ENCODE measurements at places on chromosomes 2 and 18.

GRCh38 chr2:212021947-212022346 lies 516.7 kb downstream of the ERBB4 start:
- DNase-seq, result peak; percentile 36

- DNase-seq, result peak; percentile 85
Measured at GRCh38 chr2:216695401-216695821, at the start of gene IGFBP5. IGFBP5 (minus strand) TSS chr2:216695549; CDS start chr2:216694775, 774 bp downstream.

DNA sequence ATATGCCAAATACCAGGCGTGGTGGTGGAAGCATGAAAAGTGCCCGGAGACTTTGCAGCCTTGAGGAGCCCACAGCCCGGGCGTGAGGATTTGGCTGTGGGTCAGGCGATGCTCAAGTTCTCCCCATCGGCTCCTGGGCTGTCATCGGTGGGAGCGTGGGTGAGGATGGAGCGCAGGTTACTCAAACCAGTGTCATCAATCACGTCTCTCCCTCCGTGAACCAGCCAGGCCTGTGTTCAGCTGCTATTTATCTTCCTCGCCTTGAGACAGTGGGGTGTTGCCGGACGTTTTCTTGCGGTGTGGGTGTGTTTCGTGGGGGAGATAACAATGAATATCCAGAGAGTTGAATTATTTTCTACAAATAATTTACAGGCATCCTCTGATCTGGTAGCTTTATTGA lies 317.6 kb downstream of the EIPR1 start:
- no peak for DNase-seq

DNA sequence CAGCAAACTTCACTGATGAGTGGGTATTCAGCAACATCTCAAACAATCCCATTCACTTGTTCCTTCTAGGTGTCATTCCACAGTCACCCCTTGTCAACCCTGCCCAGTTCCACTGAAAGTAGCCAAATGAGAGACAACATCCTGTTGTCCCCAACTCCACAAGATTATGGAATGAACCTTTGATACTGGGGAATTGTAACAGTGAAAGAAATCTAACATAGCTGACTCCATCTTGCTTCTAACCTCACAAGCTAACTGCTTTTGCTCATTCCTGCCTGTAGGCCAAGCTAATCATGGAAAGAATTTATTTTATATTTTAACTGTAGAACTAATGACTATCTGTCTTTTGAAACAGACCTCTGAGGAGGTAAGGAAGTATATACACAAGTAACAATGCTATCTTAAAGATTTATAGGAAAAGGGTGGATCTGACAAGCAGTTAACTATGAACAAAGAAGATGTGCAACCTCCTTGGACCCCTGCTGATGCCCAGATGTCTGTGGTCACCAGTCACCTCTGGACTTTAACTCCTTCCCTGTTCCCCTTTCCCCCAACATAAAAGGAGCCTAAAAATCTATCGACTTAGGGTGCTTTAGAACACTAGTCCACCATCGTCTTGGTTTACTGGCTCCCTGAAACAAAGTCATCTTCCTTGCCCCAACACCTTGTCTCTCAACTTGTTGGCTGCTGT lies 6.9 kb upstream of the ANXA4 start:
- DNase-seq, result no peak

DNA sequence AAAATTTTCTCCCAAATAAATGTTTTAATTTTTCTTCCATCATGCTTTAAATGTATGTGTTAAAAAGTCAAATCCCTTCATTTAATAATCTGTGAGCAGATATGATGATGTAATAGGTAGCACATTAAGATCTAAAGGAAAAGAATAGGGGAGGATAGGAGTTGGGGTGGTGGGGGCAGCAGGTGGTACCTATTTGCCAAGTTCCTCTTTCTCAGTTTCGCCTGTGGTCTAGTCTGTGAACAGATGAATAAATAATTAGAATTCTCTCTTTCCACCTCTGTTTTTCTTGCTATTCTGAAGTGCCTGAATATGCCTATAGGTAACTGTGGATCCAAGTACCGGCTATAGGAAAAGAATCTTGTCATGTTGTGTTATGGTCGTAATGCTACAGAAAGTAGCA lies 152.5 kb downstream of the NRXN1 start:
- DNase-seq, result no peak

DNA sequence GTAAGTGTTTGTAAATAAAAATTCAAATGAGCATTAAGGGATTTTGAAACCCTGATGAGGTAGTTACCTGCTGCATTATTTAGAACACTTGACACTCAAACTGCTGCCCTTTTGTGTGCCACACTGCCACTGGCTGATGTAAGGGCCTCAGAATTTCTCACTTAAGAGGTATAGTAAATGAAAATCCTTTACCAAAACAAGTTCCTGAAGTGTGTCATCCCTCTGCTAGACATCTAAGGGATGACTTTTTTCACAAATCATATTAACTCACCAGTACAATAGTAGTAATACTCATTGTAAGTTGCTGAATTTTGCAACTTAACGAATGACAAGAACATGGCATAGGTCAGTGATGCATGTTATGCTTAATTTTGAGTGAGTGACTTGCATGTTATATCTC lies 274.9 kb upstream of the UBE2E3 start:
- DNase-seq, result no peak

DNA sequence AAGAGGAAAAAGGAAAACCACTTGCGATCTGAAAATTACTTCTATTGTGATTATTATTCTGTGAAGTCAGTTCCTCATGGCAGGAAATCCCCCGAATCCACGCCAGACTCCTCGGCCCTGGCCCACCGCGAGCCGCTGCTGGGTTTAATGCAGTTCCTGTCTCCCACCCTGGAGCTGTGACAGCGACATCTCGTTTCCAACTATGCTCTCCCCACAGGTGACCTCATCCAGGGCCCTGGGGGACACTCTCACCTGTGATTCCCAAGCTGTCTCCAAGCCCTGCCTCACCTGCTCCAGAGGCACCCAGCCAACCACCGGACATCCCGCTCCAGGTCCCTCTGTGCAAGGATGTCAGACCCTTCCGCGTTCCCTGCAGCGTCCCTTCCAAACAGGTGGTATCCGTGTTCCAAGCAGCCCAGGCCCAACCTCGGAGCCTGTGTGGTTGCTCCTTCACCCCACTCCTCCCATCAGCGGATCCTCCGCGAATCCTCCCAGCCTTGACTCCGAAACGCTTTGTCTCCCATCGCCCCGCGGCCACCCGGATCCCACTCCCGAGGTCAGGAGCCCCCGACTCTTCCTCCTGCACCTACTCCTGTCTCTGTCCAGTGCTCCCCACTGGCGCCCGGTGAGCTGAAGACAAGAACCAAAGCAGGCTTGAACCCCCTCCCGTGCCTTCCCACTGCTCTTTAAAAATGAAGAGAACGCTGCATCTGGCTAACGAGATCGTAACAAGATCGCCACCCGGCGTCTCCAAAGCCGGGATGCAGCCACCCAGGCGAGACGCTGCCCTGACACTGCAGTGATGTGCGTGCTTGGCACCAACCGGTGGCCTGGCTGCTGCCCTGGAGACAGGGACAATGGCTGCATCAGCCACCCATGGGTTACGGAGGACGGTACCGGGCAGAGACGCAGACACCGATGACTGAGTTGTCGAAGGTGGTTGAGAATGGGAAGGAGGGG lies 96.5 kb downstream of the NDUFA10 start:
- no peak for DNase-seq

- DNase-seq, result peak; percentile 42
Measured at GRCh38 chr2:200319548-200320337, 13.2 kb downstream of the SPATS2L start.

GRCh38 chr2:16657671-16658070 lies 8.0 kb downstream of the CYRIA start:
- no peak for DNase-seq

- DNase-seq, result peak; percentile 56
Measured at GRCh38 chr2:164717000-164717803, 95.9 kb upstream of the GRB14 start.

DNA sequence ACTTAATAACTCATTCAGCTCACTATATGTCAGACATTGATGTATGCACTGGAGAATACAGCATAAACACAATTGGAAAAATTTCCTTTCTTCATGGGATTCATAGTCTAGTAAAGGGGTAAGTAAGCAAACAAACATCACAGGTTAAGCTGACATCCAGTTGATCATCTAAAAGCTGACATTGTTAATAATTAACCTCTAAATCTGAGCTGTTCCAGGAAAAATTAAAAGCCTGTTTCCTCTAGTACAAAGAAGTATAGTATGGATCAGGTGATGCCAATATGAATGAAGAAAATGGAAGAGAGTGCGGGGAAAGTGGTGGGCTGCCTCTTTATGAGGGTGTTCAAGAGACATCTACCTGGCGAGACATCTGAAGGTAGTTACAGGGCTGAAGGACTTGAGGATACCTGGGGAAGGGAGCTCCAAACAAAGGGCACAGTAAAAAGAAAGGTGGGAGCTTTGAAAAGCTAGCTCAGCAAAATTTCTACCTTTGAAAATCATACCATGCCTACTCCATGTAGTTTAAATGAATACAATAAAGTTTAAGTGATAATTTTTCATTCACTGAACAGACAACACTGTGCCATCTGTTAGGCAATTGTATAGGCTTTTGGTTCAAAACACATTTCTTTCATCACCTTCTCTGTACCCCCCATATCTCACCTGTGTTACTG lies 619.3 kb downstream of the TRIB2 start:
- no peak for DNase-seq

DNA sequence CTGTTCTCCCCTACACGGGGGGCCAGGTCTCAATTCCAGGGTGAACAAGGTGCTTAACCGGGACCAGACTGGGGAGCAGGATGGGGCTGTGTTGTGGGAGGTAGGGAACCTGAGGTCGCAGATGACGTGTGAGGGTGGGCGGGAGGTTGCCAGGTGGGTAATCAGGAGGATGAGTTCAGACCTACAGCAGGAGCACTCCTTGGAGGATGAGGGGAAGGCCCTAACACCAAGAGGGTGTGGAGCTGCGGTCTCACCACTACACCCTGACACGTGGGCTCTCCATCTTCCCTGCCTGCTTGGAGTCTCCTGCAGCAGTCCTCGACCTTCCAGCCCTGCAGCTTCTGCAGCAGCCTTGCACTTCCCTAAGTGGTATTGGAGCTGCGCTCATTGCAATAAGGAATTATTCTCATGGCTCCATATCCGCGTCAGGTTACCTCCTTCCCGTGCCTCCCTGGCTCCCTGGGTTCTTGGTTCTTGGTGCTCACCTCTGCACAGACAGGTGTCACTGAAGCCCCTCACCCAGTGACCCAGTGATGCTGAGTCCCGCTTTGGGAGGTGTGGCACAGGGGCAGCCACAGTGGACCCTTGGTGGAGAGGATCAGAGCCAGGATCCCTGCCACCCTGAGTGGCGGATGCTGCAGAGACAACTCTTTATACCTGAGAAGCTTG lies 15.5 kb downstream of the SH3BP4 start:
- DNase-seq, result no peak

DNA sequence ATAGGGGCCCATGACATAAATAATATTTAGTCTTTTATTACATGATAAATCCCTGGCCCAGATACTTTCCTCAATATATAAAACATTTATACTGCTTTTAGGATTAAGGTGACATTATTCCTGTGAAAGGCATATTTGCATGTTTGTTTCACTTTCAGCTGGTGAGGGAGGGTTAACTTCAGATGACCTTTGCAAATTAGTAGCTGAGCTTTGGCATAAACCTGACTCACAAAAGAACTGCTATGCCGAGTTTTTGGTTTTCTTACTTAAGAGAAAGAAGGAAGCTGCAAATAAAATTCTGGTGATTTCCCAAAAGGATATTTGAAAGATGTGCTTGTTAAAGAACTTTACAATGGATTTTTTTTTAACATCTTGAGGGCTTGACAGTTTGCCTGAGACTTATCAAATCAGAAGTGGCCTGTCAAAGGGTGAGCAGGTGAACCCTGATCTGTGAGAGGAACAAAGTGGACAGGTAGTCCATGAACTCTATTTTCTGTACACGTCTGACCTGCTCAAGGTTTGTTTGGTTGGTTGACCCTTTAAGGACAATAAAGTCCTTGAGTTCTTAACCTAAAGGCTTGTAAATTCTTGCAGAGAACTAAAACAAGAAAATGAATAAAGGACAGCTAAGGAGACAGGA lies 93.5 kb downstream of the FAM124B start:
- no peak for DNase-seq

GRCh38 chr18:42706618-42707017 lies 408.9 kb downstream of the RIT2 start:
- DNase-seq, result peak; percentile 84

- peak; percentile 82 for DNase-seq
Measured at GRCh38 chr2:58387701-58388100, 146.6 kb upstream of the FANCL start.

DNA sequence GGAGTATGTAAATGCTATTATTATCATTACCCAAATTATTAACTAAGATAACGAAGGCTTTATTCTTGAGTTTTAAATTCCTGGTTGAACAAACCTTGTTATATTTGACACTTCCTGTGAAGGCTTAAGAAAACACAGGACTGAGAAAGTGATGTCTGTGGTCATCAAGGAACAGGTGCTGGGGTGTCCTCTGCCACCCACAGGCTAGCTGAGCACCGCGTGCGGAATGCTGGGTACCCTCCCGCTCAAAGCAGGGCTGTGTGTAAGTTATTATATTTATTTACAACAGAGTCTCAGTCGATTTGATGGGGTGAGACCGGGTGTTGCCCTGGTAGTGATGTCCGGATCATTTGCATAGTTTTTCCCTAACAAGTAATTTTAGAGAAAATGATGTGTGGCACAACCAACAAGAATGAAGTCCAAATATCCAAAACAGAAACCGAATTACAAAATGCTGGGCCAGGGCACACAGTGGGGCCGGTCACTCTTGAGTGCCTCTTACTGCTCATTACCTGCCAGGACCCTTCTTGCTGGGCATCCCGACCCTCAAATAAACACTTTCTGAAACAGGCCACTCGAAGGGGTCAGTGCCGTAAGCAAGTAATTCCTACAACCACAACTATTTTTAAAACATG lies 49.2 kb downstream of the TMEM18 start:
- DNase-seq, result no peak

DNA sequence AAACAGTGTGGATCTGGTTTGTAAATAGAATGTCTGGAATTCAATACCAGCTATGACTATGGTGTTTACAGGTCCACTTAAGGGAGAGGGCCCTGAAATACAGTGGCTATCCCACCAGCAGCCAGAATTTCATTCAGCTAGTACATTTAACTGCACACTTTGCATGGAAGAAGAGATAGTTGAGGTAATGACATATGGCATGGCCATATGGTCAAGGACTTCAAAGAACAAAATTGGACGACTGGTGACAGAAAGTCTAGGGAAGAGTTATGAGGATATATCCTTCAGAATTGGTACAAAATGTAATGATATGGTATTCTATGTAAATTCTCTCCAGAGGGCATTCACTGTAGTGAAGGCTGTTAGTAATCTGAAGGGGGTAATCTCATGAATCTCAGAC lies 105.0 kb downstream of the IKZF2 start:
- DNase-seq, result no peak

- no peak for DNase-seq
Measured at GRCh38 chr2:46350029-46350689, 53.0 kb downstream of the EPAS1 start.

DNA sequence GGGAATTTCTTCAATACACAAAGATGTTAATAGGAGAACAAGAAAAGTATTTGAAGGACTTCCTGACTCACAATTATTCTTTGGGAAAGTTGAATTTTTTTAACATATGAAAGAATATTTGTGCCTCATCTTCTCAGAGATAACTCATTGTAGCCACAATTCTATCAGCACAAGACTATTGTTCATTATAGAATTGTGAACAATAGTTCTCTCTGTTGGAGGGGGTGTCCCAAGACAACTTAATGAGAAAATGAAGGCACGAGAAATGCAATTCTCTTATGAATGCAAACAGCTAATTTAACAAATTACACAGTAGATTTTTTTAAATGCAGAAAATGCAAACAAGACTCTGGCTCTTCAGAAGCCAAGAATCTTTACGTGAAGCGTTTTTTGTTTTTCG lies 157.0 kb downstream of the BARD1 start:
- no peak for DNase-seq

GRCh38 chr2:229920011-229920641 lies 1.7 kb downstream of the TRIP12 start:
- DNase-seq, result no peak
